AG09319 (cell line): ENCODE measurements at places on chromosomes 3 and 15.

- no peak for DNase-seq
These were observed 216.8 kb downstream of the NR1D2 start for GRCh38 chr3:24161841-24162240.

GRCh38 chr3:20250786-20251185 is 64.8 kb upstream of the SGO1 start:
- DNase-seq: no peak

GRCh38 chr3:123732447-123732846 is 147.6 kb upstream of the HACD2 start:
- DNase-seq: no peak

DNA sequence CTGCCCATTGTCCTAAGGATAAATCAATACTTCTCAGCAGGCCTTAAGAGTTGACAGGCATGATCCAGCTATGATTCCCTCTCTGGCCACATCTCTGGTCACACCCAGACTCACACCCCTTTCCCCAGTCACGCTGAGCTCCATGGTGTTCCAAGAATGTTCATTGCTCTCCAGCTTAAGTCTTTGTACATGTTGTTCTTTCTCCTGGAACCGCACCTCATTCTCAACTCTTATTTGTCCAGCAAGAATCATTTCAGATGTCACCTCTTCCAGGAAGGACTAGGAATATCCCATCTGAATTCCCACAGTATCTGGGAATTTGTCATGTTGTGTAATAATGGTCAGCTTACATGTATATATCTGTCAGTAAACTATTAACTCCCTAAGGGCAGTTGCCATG is 118.3 kb upstream of the GALNT15 start:
- no peak for DNase-seq

- DNase-seq: peak; percentile 71
These were observed at the start of gene HSPBAP1 for GRCh38 chr3:122793568-122794416. TSS of gene HSPBAP1 (minus strand) at chr3:122793831. CDS start at chr3:122793680, 151 bp downstream.

DNA sequence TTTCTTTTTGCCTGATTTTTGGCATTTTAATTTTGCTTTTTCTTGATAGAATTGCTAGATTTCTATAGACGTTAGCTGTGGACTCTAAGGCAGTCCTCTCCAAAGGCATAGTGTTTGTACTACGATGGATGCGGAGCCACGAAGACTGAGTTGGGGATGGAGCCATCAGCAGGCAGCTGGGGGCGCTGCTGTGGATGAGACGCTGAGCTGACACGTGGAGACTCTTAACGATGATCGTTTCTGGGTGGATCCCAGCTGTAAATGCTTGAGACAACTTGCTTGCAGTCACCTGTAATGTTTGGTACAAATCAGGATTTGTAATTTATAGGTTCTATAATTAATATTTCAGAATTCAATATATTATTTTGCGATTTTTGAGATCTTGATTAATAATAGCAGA is 13.3 kb upstream of the PPP1R2 start:
- DNase-seq: no peak

- DNase-seq: no peak
These were observed 31.7 kb downstream of the HMCES start for GRCh38 chr3:129310111-129311011.

DNA sequence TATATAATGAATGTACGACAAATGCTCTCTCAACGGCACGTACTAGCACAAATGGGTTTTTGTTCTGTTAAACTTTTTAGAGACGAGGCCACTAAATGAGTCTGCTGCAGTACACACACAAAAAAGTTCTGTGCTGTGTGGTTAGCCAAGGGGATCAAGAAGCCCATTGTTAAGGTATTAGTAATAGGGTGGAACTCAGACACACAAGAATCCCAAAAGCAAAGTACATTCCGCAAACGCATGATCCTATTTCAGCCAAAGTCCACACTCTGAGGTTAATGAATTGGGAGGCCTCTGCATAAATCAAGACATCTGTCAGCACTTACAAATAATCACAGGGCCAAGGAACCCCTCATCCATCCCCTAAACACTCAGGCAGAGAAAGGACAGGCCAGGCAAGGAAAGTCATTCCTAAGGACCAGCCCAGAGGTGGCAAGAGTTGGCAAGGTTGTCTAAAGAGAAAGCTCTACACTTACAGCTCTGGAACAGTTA is 12.1 kb downstream of the OSBPL10 start:
- peak; percentile 77 for DNase-seq

GRCh38 chr3:186949281-186949982 is 19.1 kb downstream of the ST6GAL1 start:
- DNase-seq: no peak

DNA sequence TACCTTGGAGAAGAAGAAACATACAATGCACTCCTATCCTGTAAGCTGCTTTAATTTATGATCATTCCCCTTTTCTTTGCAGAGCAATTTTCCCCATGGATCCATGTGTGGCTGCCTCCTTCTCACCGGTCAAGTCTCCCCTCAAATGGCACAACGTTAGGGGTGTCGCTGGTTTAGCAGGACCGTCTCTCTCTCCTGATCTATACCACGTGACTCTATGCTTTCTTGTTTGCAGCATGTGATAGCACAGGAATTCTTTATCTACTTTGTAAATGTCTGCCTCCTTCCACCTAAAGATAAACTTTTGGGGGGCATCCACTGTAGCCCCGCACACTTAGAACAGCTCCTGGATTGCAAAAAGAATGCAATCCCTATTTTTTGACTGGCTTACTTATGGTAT is 506.0 kb downstream of the MAGI1 start:
- DNase-seq: no peak

DNA sequence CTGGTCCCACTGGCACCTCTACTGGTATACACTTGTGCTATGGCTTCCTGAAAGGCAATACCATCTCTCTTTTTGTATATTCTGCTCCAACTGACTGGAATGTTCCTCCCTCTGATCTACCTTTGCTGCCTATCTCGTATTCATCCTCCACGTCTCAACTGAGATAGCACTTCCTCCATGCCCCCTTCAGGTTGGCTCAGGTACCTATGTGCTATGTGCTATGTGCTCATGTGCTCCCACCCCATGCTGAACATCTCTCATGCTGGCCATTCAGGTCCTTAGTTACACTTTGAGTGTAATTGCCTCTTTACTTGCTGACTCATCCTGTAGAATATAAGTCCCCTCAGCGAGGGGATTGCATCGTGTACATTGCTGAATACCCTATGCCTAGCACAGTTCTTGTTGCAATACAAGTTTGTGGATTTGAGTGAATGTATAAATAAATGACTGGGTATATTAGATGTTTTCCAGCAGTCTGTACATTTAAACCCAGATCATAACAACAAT is 156.9 kb downstream of the SOX2 start:
- no peak for DNase-seq

- DNase-seq: no peak
These were observed 67.3 kb upstream of the ONECUT1 start for GRCh38 chr15:52857471-52857870.

DNA sequence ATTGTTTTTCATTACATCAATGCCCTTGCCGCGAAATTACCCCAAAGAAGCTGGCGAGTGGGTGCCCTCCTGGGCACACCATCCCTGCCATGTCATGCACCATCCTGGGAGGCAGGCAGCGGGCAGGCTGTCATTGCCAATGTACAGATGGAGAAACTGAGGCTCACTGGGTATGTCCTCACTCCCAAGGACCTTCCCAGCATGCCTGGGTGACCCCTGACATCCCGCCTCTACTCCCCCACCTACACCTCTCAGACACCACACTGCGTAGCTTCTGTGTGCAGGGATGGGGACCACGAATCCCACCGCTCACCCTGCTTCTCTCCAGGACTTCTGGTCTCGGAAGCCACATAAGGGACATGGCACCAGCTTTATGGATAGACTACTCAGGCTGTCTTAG is 41.0 kb upstream of the SLC41A3 start:
- DNase-seq: no peak

- no peak for DNase-seq
These were observed at the start of gene CSPG5 for GRCh38 chr3:47578691-47579632. TSS of gene CSPG5 (minus strand) at chr3:47578865. CDS start at chr3:47578693, 172 bp downstream.

DNA sequence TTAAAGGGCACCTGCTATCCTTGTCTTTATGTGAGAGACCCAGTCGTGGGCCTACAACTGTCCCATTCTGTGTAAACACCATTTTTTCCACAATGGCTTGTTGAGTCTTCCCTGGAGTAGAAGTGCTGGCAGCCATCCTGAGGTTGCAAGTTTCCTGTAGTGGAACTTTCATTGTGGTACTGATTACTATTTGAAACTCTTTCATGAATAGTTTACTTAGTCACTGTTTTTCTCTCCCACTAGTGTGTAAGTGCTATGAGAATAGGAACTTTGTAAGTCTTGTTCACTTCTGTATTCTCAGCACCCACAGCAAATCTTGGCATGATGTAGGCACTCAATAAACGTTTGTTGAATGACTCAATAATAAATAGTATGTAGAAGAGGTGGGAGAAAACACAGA is 48.6 kb downstream of the RARB start:
- DNase-seq: no peak

- DNase-seq: no peak
These were observed 7.2 kb downstream of the RTF1 start for GRCh38 chr15:41423979-41424659.

- DNase-seq: no peak
These were observed 6.2 kb upstream of the PTPN23 start for GRCh38 chr3:47374587-47374986.

GRCh38 chr3:15207836-15208504 is 1.9 kb downstream of the CAPN7 start:
- no peak for DNase-seq
